PC-3 (cell line): ENCODE measurements at places on chromosomes 11 and 22. TPM values are rescaled to one million over a fixed set of nuclear protein-coding genes. Genes with fewer than 3 reads are reported as not detected.

- peaks cover 3% of the 10 kb centered on the region for H3K4me1 ChIP-seq
- H3K4me3 ChIP-seq: no peak overlapping the region
- no peak for DNase-seq
- no peaks in the 10 kb centered on the region for H3K36me3 ChIP-seq
Observed at GRCh38 chr22:27809226-27809603, 7.7 kb upstream of the MN1 start.

- no peaks in the 10 kb centered on the region for H3K27me3 ChIP-seq
- no peak overlapping the region for H3K4me3 ChIP-seq
- no peak overlapping the region for H3K27ac ChIP-seq
- no peak for DNase-seq
- H3K4me1 ChIP-seq: no peaks in the 10 kb centered on the region
Observed at GRCh38 chr11:64764040-64764611, 4.4 kb upstream of the PYGM start.

DNA sequence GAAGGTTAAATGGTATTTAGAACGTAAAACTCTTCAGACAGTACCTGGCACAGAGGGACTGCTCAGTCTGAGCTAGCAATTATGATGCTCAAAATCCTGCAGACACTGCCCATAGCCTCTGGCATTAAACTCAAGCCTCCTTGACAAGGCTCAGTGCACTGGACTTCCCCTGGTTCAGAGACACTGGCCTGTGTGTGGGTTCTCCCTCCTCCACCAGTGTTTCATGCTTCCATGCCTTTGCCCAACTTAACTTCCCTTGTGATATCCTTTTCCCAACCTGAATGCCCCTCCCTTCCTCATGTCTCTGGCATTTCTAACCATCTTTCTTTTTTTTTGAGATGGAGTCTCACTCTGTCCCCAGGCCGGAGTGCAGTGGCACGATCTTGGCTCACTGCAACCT, 9.1 kb downstream of the LTBP3 start:
- DNase-seq: no peak
- peaks cover 25% of the 10 kb centered on the region for H3K4me1 ChIP-seq
- H3K27me3 ChIP-seq: no peaks in the 10 kb centered on the region
- no peak overlapping the region for H3K4me3 ChIP-seq

DNA sequence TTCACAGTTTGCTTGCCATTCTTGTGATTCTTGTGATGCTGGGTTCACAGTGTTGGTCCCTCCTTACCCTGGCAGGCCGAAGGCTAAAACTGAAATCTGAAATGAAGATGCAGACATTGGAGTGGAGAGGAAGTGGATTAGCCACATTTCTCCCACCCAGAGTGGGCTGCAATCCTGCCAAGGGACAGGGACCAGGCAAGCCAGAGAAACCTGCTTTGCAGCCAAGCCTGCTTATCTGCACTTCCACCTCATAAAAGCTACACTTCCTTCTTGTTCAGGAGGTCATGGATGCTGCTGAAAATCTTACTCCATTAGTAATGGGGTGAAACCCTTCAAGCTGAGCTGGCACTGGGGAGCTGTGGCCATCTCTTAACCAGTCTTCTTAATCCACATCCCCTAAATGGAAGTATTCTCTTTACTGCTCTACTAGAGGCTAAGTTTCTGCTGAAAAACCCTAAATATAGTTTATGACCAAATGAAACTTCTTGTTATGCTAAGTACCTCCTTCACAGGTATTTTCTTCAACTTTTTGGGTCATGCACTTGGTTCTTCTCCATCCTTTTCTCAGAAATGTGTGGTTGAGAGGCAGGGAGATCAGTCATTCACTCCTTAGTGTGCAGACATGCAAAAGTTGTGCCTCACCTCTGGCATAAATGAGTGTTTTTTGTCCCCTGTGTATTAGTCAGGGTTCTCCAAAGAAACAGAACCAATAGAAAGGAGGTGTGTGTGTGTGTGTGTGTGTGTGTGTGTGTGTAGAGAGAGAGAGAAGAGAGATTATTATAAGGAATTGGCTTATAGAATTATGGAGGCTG, 133.9 kb upstream of the BMAL1 start:
- H3K27me3 ChIP-seq: no peaks in the 10 kb centered on the region
- no peak overlapping the region for H3K4me3 ChIP-seq
- no peaks in the 10 kb centered on the region for H3K36me3 ChIP-seq
- H3K27ac ChIP-seq: no peak overlapping the region
- peaks cover 33% of the 10 kb centered on the region for H3K4me1 ChIP-seq
- peak; percentile 66 for DNase-seq

DNA sequence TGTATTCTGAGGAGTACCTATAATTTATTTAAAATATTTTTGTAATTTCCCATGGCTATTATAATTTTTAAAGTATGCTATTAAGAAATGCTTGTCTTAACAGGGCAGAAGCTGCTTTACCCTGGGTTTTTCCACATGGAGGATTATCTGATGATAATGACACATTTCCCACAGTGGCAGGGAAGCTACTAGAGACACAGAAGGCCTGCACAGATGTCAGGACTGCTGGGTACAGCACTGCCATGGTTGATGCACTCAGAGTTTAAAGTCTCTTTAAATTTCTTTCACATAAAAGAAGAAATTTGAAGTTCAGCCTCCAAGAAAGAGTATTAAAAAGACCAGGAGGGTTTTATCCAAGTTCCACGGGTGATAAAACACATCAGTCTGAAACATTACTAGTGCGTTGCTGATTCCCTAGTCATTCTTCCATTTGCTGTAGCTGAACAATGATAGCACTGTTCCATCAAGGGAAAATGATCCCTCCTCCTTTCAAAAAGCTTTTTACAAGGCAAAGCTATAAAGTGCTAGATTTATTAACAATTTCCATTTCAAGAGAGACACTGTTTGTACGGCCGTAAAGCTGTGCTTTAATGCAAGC, 363.0 kb downstream of the CNTN5 start:
- H3K4me3 ChIP-seq: no peak overlapping the region
- no peaks in the 10 kb centered on the region for H3K36me3 ChIP-seq
- H3K27ac ChIP-seq: no peak overlapping the region
- H3K4me1 ChIP-seq: no peaks in the 10 kb centered on the region

The BCO2 gene
- 1.6 and 2.9 TPM in 2 replicates for total RNA-seq

DNA sequence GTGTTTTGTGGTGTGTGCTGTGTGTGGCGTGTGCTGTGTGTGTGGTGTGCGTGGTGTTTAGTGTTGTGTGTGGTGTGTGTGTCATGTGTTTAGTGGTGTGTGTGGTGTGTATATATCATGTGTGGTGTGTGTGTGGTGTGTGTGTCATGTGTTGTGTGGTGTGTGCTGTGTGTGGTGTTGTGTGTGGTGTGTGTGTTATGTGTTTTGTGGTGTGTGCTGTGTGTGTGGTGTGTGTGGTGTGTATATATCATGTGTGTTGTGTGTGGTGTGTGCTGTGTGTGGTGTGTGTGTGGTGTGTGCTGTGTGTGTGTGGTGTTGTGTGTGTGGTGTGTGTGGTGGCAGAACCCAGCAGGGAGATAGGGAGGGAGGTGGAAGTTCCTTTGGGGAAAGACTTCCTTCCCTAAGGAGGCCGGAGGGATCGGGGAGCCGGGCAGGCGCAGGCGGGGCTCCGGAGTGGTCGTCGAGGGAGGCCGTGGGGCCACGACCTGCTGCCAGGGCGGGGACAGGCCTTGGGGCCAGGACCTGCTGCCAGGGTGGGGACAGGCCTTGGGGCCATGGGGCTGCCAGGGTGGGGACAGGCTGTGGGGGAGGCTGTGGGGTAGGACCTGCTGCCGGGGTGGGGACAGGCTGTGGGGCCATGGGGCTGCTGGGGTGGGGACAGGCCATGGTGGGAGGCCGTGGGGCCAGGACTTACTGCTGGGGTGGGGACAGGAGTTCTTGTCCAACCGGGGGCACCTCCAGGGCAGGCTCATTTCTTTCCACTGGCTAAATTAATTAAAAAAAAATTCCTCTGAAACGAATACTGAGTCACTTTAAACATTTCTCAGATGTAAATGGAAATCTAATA, 15.2 kb downstream of the PIM3 start:
- no peaks in the 10 kb centered on the region for H3K36me3 ChIP-seq
- peaks cover 4% of the 10 kb centered on the region; the same call in 1 of the 2 replicates for H3K4me1 ChIP-seq
- H3K4me3 ChIP-seq: no peak overlapping the region
- H3K27me3 ChIP-seq: no peaks in the 10 kb centered on the region
- H3K27ac ChIP-seq: no peak overlapping the region

DNA sequence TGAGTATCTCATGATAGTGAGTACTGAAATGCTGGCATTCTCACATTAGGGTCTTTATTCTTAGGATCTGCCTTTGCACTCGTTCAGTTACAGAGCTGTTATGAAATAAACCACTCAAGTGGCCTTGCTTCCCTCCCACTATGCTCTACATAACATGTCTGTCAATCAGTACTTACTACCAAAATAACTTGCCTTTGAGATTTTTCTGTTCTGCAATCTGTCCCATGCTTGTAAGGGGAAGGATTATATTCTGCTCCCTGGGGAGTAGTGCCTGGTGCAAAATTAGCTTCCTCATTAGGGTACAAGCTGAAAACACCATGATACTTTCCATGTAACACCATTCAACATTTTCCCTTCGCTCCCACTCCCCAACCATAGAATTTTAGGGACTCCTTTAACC, 1.9 kb upstream of the GRAP2 start:
- DNase-seq: no peak
- H3K4me1 ChIP-seq: no peaks in the 10 kb centered on the region
- no peak overlapping the region for H3K27ac ChIP-seq
- peaks cover 55% of the 10 kb centered on the region for H3K27me3 ChIP-seq
- H3K36me3 ChIP-seq: no peaks in the 10 kb centered on the region

- H3K4me1 ChIP-seq: no peaks in the 10 kb centered on the region
- H3K27me3 ChIP-seq: no peaks in the 10 kb centered on the region
- no peaks in the 10 kb centered on the region for H3K36me3 ChIP-seq
- H3K27ac ChIP-seq: no peak overlapping the region
- DNase-seq: no peak
Observed at GRCh38 chr11:62372871-62373270, 35.6 kb downstream of the ASRGL1 start.
